Ovary (tissue), 10 donors: ENCODE measurements at places on chromosomes 2 and 18.
A peak's percentile ranks its signal among the peaks of the same experiment; 100 is the strongest.

GRCh38 chr18:50788284-50788683 is 31.5 kb downstream of the MRO start:
- DNase-seq = no peak

GRCh38 chr2:189854187-189854586 is 69.9 kb downstream of the PMS1 start:
- DNase-seq = no peak

DNA sequence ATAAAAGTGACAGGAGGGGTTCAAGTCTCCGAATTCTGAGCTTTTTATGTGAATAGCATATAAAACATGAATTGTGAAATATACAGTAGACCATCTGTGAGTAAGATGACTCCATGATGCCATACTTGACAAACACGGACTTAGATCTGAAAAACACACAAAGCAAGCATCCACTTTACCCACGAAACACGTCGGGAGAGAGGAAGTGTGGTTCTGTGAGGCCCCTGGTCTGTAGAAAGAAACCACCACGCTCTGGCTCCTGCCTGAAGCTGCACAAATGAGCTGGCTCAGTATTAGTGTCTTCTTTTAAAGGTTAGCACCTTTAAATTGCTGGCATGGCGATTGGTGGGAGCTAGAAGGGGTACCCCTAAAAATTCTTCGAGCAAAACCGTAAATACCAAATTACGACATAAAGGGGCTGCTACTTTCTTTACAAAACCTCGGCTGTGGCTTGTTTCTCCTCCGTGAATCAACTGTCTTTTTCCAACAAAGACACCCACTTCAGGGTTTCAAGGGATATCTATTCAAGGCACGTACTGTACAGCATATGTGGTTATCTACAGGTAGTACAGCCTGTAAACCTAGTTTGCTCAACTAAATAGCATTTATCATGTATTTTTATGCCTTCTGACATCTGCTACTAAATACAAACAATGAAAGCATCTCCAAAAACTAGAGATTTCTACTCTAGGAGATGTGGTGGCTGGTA is 70.9 kb downstream of the AFF3 start:
- no peak for DNase-seq

- DNase-seq = peak; percentile 82
Observed at GRCh38 chr18:3450012-3450798, at the start of gene TGIF1. Gene TGIF1, plus strand, starts transcription at chr18:3450172. Its CDS starts 318 bp downstream, at chr18:3450490.

- peak; percentile 11 for DNase-seq
Observed at GRCh38 chr18:48787203-48788151, 163.3 kb downstream of the SMAD7 start.

GRCh38 chr2:216702756-216703155 is 7.4 kb upstream of the IGFBP5 start:
- no peak for DNase-seq

GRCh38 chr2:106638043-106638442 is 150.9 kb downstream of the CD8B2 start:
- DNase-seq = no peak

GRCh38 chr2:38700113-38700785 is 34.3 kb downstream of the GALM start:
- no peak for DNase-seq

- DNase-seq = no peak
Observed at GRCh38 chr18:36348971-36349417, 51.5 kb downstream of the FHOD3 start.

- no peak for DNase-seq
Observed at GRCh38 chr2:64410671-64411070, 43.3 kb upstream of the LGALSL start.

DNA sequence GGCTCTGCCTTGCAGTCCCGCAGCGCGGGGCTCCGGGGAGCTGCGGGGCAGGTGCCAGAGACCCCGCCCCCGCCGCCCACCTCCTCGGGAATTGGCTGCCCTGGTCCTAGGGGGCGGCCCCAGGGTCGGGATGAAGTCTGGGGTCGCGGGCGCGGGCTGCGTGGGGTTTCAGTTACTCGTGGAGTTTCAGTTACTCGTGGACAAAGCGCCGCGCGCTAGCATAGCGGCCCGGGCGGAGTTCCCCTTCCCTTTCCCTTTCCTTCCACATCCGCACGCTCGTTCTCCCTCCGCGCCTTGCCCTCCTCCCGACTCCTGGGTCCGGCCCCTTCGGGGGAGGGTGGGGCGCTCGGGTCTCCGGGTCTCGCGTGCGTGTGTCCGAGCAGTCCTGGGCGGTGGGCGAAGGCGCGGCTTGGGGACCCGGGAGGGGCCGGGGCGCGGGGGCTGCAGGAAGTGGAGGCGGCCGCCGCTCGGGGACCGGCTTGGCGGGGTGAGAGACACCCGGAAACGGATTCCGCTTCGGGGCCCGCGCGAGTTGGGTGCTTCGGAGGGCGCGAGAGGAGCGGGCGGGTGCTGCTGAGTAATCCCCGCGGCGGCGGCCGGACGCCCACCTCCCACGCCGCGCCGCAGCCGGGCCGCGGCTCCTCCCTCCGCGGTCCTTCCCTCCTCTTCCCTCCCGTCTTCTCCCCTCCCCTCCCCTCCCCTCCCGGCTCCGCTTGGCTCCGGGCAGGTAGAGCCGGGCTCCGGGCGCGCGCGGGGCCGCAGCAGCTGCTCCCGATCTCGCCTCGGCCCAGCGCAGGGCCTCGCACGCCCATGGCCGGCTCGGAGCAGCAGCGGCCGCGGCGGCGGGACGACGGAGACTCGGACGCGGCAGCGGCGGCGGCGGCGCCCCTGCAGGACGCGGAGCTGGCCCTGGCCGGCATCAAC is at the start of gene TTC39C:
TTC39C (plus strand) TSS at position 693 of the 924 bp plus-strand sequence; CDS start at position 811, 118 bp downstream.
- DNase-seq = peak; percentile 75

DNA sequence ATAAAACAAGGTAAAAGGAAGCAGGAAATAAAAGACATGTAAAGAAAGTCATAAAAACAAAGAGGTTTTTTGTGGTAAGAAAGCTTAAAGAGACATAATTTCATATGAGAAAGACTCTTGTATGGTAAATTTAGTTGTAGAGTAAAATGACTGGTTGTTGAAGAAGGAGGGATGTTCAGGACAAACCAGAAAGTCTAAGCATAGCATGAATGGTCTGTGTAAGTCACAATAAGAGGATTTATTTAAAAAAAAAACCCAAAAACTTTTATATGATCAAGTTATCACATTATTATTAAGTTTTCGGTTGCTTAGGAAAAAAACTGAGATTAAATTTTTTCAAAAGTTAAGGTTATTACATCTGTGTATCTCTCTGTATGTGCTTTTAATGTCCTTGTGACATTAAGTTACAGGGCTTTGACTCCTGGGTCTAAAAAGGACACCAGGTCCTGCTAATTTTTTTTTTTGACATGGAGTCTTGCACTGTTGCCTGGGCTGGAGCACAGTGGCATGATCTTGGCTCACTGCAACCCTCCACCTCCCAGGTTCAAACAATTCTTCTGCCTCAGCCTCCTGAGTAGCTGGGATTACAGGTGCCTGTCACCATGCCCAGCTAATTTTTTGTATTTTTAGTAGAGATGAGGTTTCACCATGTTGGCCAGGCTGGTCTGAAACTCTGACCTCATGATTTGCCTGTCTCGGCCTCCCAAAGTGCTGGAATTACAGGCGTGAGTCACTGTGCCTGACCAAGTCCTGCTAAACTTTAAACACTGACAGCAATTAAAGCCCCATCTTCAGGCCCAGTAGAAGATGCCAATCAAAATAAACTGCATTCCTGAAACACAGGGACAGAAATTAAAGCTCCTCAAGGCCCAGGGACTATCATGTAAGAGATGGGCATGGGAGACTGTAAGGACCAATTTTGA is 14.2 kb upstream of the OXER1 start:
- DNase-seq = no peak

- no peak for DNase-seq
Observed at GRCh38 chr18:57801761-57802212, 1.3 kb downstream of the ATP8B1 start.

DNA sequence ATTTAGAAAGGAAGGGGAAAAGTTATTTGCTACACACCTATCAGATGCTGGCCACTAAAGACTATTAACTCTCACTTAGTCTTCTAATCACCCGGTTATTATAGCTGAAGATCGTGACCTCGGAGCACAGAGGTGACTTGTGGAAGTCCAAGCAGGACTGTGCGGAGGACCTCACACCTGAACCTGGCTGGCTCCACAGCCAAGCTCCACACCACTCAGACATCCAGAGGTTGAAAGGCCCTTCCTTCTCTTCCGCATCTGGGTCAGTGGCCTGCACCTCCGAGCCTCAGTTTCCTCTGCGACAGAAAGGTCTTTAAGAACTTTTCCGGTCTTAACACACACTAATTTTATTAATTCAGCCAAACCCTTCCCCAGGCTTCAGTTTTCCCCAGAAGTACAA is 57.9 kb downstream of the TNS1 start:
- peak; percentile 11 for DNase-seq

GRCh38 chr2:20421988-20422370 is 24.9 kb upstream of the RHOB start:
- peak; percentile 93 for DNase-seq

DNA sequence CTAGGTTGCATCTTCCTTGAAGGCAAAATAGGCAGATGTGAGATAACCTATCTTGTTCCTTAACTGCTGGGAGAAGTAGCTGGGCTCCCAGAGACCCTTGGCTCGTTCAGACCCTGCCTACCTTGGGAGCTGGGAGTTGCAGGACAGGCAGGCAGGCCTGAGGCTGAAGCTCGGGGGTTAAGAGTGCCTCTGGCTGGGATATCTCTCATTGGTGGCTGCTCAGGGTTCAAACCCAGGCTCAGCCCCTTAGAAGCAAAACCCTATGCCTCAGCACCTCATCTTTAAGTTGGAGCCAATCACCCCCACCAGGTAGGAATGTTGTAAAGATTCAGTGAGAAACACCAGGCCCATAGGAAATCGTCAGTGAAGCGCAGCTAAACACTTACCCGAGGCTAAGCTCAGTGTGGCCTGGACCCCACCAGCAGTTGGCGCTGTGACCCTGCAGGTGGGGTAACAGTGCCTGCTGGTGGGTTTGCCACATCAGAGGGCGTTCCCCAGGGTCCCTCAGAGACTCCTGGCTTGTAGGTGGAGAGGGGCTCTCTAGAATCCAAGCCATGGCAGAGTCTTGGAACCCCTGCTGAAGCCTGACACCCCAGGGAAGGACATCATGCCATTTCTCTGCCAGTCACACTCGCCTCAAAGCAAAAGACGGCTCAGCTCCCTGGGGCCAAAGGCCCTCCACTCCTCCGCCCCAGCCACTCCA is 54.6 kb upstream of the GPR17 start:
- no peak for DNase-seq

DNA sequence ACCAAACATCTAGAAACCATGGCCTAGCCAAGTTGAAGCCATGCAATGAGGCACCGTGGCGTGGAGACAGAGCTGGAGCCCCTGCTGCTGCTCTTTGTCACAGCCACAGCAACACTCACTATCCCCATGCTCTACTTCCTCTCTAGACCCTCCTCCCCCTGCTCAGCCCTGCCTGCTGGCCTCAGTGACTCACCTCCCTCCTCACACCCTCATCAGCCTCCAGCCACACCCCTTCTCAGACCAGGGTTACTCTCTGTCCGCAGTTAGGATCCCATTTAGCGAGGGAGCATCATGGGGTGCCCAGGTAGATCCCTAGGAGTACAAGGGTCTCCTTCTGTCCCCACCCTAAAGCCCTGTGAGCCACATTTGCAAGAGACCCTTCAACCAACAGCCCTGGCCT is 25.4 kb upstream of the SOX11 start:
- DNase-seq = no peak

DNA sequence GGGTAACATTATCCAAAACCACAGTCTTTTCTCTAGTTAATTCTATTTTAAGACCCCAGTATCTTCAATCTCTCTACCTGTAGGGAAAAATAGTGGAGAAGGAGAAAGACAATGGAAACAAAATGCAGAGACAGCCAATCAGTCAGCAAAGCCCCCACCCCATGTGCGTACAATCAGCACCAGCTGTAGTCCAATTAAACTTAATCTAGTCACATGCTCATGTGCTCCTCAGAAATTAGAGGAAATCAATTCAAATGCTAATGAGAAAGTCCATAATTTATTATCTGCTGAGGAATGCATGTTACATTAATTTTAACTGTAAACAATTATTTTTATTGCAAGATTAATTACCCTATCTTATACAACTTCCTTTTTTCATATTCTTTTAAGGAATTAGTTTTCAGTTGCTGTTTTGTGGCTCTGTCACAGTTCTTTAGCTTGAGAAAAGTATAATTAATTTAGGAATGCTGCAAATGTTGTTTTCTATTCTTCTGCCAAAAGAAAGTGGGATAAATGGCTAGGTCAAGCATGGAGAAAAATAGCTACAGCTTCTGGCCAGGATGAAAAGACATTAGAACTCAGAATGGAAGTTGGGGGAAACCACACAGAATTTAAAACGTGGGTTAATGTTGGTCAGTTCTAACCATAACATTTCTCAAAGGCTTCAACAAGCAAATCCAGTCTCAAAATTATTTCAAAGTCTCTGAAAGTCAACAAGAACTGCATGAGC is 232.4 kb upstream of the HNRNPA3 start:
- DNase-seq = no peak

DNA sequence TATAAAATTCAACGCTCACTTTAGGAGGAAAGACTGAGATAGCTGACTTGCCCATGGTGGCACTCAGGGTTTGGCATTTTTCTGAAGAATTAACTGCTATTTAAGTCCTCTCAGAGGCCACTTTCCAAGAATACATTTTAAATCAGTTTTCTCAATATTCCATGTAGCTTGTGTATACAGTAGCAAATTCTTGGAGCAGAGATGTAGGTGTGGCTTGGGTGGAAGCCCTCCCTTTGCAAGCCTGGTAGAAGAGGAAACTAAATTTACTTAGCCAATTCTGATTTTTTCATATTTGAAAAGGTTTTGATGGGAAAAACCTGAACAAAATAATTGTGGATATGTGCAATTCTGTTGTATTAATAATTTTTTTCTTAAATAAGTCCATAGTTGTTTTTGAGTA is 14.0 kb upstream of the ITGAV start:
- DNase-seq = no peak
